ENCODE measurements at places on chromosomes 4 and X. TPM values are rescaled to one million over a fixed set of nuclear protein-coding genes. Genes with fewer than 3 reads are reported as not detected.

The IL13RA1 gene
- polyA plus RNA-seq: 52.4 TPM

The GLOD5 gene
- polyA plus RNA-seq: 22.7 TPM

The HS3ST1 gene
- polyA plus RNA-seq: 3.6 TPM

The DOK7 gene
- polyA plus RNA-seq: 1.2 TPM

All from sigmoid colon (tissue), 7 donors.